ENCODE measurements at places on chromosomes 16 and 17.

- peak; percentile 33 for DNase-seq
These were observed 28.7 kb upstream of the GAS7 start for GRCh38 chr17:10226930-10227695.

- no peak for DNase-seq
These were observed 112.7 kb downstream of the NPIPB5 start for GRCh38 chr16:22623351-22623781.

DNA sequence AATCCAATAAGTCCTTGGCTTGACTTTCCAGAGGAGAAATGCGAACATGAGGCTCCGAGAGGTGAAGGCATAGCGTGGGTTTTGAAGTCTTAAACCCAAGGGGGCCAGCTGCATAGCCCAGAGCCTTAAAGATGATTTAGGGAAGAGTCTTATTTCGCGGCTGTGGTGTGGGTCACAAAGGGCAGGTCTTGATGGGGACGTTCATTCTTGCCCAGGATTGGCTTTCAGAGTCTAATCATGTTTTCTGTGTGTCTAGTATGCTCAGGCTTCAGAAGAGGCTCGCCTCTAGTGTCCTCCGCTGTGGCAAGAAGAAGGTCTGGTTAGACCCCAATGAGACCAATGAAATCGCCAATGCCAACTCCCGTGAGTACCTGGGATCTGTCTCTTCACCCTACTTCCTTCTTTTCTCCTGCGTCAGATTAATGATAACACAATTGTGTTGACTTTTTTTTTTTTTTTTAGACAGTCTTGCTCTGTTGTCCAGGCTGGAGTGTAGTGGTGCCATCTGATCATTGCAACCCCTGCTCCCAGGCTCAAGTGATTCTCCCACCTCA, 951 bp downstream of the RPL19 start:
- no peak for DNase-seq

DNA sequence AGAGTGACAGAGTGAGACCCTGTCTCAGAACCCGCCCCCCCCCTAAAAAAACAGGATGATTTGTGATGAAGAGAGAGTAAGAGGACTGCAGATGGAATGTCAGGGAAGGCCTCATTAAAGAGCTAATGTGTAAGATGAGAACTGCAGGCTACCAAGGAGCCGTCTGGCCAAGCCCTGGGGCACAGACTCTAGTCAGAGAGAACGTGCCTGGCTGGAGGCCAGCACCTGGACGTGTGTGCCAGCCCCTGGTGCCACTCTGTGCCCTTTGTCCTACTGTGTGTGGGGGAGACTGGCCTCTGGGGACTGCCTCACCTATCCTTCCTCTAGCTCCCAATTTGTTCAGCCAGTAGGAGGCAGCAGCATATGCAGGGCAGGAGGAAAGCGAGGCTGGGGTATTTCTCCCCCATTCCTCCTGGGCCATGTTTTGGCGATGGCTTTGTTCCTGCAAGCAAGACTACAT, 37.1 kb downstream of the KNOP1 start:
- DNase-seq, result no peak

- DNase-seq, result no peak
These were observed 23.4 kb upstream of the TNRC6C start for GRCh38 chr17:77935121-77935571.

DNA sequence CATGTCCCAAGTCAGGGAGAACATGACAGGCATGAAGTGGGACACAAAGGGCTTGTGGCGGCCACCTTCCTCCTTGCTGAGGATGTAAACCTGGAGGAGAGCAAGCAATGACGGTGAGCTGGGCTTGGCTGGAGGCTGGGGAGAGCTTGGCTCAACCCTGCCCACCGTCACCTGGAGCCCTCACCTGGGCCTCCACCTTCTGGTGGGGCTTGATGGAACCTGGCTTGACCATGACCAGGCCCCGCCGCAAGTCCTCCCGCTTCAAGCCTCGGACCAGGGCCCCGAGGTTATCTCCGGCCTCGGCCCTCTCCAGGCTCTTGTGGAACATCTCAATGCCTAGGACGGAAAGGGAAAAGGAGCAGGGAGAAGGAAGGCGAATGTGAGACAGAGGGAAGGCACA, 2.4 kb downstream of the TUFM start:
- no peak for DNase-seq

GRCh38 chr17:64054304-64054703, 33.9 kb upstream of the ICAM2 start:
- DNase-seq, result no peak

DNA sequence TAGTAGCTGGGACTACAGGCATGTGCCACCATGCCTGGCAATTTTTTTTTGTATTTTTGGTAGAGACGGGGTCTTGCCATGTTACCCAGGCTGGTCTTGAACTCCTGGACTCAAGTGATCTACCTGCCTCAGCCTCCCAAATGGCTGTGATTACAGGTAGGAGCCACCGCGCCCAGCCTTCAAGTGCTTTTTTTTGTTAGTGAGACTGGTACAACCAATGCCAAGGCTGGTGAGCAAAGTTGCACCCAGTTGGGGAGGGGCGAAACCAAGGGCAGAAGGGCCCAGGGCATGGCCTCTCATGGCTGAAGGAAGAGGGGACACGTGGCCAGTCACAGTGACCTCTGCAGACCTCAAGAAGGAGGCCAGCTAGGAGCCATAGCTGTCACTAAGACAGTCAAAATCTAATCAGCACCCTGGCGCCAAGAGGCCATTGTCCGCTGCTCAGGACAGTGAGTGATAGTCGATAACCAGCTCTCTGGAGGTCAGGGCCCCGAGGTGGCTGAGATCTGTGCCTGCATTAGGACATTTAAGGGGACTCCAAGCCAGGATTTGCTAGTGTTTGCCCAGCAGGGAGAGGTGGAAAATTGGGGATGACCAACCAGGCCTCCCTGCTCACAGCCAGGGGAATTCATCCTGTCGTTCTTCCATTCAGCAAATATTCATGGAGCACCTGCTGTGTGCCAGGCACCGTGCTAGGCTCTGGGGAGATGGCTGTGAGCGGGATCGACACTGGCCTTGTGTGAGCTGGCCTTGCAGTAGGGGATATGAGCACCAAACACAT, 10.2 kb downstream of the IL4R start:
- no peak for DNase-seq

DNA sequence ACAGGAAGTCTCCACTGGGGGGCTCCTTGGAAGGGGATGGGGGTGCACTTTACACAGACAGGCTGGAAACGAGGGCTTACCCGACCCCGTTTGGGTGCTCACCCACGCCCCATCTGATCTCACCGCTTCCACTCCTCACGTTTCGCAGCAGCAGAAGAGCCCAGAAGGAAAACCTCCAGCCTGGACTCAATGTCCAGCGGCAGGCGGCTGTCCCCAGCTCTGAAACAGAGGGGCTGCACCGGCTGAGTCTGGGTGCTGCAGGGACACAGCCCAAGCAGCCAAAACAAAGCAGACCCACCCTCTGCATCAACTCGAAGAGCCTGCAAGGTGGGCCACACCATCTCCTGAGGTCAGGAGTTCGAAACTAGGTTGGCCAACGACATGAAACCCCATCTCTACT, 3.9 kb downstream of the MEAK7 start:
- DNase-seq, result no peak

DNA sequence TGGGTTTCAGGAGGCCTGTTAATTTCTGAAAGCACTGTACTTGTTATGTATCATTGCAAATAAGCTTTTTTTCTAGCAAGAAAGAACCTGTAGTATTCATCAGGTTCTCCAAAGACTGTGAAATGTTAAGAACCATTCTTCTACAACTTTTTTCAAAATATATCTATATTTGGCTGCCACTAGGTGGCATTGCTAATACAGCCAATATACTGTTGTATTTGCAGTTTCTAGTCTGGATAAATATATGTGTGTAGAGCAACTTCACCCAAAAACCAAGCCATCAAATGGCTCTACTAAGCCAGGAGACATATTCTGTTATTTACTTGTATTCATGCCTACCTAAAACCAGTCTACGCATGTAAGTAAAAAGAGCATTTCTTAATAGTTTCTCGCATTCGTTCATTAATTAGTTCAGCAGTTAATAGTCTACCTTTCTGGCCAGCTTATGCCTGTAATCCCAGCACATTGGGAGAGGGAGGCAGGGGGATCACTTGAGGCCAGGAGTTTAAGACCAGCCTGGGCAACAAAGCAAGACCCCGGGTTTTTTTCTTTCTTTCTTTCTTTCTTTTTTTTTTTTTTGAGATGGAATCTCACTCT, 39.5 kb downstream of the VMP1 start:
- DNase-seq, result no peak

- DNase-seq, result no peak
These were observed 186.7 kb downstream of the RPTOR start for GRCh38 chr17:80731323-80731722.

- peak; percentile 44 for DNase-seq
These were observed 10.3 kb upstream of the ZFHX3 start for GRCh38 chr16:73058221-73058615.

- no peak for DNase-seq
These were observed 3.3 kb downstream of the SMIM5 start for GRCh38 chr17:75636381-75637142.

DNA sequence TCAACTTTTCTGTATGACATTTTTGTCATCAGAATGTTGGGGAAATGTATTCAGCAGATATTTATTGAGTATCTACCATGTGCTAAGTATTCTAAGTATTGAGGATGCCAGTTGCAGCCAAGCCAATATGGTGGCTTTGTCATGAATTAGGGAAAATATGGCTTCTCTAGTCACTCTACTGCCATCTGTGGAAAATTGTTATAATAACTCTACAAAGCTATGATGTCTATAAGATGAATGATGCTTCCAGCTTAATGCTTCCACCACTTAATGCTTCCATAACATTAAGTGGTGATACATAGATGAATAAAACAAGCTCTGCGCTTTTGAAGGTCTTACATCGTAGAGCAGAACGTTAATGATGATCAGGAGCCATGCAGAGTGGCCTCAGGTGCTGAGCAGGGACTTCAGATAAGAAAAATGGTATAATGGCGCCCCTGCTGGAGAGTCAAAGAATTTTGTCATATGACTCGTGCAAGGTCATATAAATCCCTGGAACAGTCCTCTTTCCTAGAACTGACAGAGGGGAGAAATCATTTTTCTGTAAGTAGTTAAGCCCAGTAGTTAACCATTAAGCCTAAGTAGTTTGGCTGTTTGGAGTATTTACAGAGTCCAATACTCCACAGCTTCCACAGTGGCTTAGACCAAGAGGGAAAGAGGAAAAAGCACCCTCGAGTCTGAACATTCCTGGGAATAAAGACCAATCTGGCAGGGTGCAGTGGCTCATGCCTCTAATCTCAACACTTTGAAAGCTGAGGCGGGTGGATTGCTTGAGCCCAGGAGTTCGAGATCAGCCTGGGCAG, 2.7 kb upstream of the TMIGD1 start:
- DNase-seq, result peak; percentile 45

DNA sequence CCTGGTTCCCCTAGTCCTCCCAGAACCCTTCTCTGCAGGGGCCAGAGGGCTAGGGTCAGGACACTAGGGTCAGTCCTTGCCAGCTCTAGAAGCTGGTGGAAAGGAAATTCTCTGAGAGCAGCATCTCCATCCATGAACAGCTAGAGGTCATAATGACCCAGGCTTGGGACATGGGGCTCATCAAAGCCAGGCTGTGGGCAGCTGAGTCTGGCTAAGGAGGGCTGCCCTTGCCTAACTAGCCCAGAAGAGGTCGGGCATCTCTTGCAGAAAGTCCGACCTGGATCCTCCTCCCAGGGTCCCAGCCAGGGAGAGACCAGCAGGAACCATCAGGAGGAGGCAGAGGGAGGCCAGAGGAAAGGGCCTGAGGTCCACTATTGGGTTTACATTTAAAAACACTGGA, 4.3 kb downstream of the MPO start:
- DNase-seq, result no peak

DNA sequence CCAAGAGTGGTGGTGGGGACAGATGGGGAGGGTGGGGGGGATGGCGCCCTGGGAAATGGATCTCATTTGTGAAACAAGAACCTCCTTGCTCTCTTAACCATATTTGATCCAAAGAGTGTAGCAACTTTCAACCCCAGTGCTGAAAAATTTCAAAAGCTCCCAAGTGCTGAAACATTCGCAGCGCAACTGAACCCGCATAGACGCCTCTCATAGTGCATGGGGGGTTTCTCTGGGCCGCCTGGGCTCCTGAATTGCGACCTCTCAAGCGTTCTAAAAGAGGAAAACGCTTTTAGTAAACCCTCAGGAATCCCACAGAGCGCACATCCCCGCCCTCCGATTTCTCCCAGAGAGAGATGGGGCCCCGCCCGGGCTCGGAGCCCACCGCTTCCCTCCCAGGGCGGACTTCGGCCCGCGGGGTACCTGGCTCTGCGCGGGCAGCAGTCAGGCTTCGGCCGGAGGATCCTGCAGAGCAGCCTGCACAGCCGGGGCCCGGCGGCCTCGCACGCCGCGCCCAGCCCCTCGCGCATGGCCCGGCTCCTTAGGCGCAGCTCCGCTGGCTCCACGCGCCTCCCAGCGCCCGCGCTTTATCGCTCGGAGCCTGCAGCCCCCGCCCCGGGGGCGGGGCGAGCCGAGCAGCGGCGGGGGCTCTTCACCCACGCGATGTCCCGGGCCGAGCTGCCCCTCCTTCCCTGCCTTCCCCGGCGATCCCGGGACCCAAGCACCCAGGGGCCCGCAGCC, 7.0 kb downstream of the NOS2 start:
- peak; percentile 43 for DNase-seq

DNA sequence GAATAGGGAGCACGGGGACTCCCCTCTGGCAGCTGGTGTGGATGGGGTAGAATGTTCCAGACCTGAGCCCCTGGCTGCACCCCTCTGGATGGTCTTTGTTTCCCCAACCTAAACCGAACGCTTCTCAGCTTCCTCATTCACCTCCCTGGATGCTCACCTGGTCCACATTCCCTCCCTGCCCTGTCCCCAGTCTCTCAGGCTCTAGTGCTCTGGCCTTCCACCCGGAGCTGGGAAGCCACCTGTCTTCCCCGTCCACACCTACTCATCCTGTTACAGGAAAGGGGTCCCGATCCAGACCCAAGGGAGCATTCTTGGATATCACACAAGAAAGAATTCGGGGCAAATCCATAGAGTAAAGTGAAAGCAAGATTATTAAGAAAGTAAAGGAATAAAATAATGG, 73.5 kb downstream of the CYLD start:
- DNase-seq, result no peak
